ENCODE measurements at places on chromosomes 5 and 9. TPM values are rescaled to one million over a fixed set of nuclear protein-coding genes. Genes with fewer than 3 reads are reported as not detected.

- H3K27ac ChIP-seq: no peak overlapping the region
- no peaks in the 10 kb centered on the region for H3K27me3 ChIP-seq
- H3K36me3 ChIP-seq: no peaks in the 10 kb centered on the region
Observed at GRCh38 chr5:168776070-168776469, 196.9 kb upstream of the PANK3 start.

Gene POLE3
- 27.1 TPM for polyA plus RNA-seq

Gene MSMP
- polyA plus RNA-seq: not detected

DNA sequence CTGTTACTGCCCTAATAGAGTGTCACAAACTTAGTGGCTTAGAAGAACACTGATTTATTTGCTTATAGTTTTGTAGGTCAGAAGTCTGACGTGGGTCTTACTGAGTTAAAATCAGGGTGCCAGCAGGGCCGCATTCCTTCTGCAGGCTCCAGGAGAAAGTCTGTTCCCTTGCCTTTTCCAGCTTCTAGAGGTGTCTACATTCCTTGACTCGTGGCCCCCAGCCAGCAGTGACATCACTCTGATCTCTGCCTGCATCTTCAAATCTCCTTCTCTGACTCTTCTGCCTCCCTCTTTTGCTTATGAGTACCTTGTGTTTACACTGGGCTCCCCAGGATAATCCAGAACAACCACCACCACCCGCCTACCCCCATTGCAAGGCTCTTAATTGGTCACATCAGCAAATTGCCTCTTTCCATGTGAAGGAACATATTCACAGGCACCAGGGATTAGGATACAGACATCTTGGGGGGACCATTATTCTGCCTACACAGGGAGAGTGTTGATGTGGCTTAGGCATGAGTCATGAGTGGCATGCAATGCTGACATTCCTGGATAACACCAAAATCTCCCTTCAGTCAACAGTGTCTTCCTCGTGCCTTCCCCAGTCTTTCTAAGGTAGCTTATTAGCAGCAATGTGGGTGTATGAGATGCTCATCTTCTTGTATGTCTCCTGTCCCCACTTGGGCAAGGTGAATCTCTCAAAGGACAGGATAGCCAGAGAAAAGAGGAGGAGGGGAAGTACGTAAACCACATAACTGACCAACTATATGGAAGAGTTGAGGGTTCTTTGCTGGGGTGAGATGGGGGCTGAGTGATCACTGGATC is 24.4 kb downstream of the CYFIP2 start:
- H3K4me1 ChIP-seq: no peaks in the 10 kb centered on the region
- H3K27me3 ChIP-seq: no peaks in the 10 kb centered on the region
- H3K4me3 ChIP-seq: no peak overlapping the region
- peak overlapping the region; percentile 88 for H3K27ac ChIP-seq
- DNase-seq: no peak

DNA sequence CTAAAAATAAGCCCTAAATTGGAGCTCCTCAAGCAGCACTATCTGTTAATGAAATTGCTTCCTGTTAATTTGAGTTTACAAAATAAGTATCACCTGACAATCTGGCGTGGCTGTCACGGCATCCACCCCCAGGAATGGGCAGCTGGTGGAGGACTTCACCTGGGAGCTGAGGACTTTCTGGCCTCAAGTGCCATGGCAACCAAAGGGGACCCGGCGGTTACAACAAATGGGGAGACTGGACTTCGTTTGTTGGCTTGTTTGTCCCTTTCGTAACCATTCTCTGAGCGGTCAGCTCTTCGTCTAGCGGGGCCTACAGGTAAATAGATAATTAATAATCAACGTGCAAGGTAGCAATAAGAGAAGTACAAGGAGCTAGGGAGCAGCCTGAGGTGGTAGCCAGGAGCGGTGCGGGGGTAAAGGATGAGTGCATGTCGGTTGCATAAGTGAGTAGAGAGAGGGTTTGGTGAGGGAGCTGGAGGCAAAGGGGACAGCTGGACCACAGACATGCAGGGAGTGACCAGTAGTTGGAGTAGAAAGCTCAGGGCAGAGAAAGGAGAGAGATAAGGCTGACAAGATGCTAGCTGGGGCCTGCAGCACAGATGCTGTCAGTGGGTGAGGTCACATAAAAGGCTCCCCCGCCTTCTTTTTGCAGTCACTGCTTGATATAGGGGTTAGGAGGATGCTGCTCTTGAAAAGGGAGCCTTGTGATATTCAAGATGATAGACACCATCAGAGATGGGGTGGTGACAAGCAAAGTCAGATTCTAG is 62.5 kb downstream of the HSPA4 start:
- no peaks in the 10 kb centered on the region for H3K4me1 ChIP-seq
- no peak for DNase-seq
- H3K4me3 ChIP-seq: no peak overlapping the region
- H3K36me3 ChIP-seq: no peaks in the 10 kb centered on the region
- H3K27ac ChIP-seq: no peak overlapping the region

DNA sequence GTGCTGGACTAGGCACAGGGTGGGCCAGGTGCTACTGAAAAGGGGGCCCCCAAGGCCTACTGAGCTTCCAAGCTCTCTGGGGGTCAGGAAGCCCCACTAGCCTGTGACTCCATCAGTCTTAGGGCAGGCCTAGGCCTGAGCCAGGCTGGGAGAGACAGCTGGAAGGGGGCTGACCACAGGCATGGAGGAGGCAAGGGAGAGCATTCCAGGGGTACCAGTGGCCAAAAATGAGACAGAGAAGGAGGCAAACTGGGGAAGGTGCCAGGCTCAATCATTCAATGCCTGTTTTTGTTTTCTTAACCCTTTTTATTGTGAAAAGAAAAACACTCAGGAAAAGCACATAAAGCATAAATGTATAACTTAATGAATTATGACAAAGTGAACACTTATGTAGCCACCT is 26.2 kb upstream of the TCF7 start:
- no peaks in the 10 kb centered on the region for H3K27me3 ChIP-seq
- no peak overlapping the region for H3K27ac ChIP-seq
- H3K4me1 ChIP-seq: no peaks in the 10 kb centered on the region
- no peaks in the 10 kb centered on the region for H3K36me3 ChIP-seq

DNA sequence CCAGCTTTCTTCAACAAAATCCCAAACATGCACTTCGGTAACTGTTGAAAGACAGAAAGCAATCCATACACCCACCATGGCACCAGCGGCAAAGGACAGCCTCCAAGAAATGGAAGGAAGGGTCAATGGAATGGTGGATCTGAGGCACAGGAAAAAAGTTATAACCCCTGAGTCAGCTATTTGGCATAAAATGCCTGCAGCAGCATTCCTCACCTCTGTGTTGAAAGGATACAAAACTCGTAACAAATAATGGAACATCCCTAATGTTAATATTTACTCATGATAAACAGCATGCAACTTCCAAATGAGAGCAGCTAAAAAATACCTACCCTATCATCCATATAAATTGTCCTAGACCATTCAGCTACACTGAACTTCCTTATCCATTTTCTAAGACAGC is 9.4 kb downstream of the FBXW11 start:
- H3K4me3 ChIP-seq: no peak overlapping the region
- no peaks in the 10 kb centered on the region for H3K4me1 ChIP-seq

- no peaks in the 10 kb centered on the region for H3K4me1 ChIP-seq
- DNase-seq: no peak
- H3K36me3 ChIP-seq: no peaks in the 10 kb centered on the region
Observed at GRCh38 chr5:61084658-61085057, 77.6 kb downstream of the SMIM15 start.

- H3K27ac ChIP-seq: no peak overlapping the region
- H3K4me3 ChIP-seq: no peak overlapping the region
- no peaks in the 10 kb centered on the region for H3K36me3 ChIP-seq
- H3K4me1 ChIP-seq: no peaks in the 10 kb centered on the region
- no peak for DNase-seq
Observed at GRCh38 chr5:8053270-8053669, 184.3 kb downstream of the MTRR start.
